Posterior cingulate gyrus (tissue), 11 donors: ENCODE measurements at places on chromosomes 16 and 17.

- DNase-seq = no peak
These were observed 28.7 kb upstream of the FASN start for GRCh38 chr17:82126556-82127314.

GRCh38 chr17:45946841-45947256, 52.2 kb upstream of the STH start:
- no peak for DNase-seq

- DNase-seq = no peak
These were observed 4.4 kb downstream of the TBX2 start for GRCh38 chr17:61403801-61404662.

DNA sequence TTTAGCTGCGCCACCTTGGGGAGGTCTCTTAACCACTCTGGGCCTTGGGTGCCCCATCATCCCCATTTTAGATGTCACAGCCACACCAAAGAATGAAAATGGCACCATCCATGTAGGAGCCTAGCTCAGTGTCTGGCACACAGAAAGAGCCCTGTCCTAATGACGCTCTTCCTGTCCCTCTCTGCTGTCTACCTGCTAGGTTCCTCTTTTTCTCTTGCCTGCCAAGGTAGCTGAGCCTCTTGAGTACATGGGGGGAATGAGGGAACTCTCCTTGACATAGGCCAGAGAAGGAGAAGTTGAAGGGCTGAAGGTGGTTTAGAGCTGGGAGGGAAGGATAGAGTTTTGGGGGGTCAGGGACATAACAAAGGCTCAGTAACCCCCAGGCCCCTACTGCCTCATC, 1.8 kb downstream of the RUNDC3A start:
- no peak for DNase-seq

DNA sequence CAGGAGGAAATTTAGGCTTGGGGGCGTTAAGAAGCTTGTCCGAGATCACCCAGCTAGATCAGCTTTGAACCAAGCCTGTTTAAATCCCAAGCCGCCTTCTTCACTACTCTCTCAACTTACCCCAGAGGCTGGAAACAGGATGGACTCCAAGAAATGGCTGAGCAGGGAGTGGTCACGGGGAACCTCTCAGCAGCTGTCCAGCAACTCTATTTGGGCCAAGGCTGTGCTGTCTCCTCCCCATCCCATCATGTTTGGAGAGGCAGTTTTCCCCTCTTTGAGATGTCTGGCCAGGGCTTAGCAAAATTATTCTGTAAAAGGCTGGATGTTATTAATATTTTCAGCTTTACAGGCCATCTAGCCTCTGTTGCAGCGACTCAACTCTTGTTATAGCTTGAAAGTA, 305.7 kb downstream of the RBFOX1 start:
- DNase-seq = no peak
